ENCODE measurements at places on chromosomes 2 and 18.

- no peak for DNase-seq
These were observed 4.9 kb downstream of the CCT7 start for GRCh38 chr2:73238976-73239375.

- DNase-seq = peak; percentile 83
These were observed 709.5 kb upstream of the ACVR2A start for GRCh38 chr2:147135376-147135775.

GRCh38 chr18:23151414-23152099 is 16.3 kb downstream of the CABLES1 start:
- DNase-seq = no peak

- DNase-seq = peak; percentile 62
These were observed 330.2 kb upstream of the FANCL start for GRCh38 chr2:58571181-58571852.

GRCh38 chr18:56517196-56517595 is 121.2 kb downstream of the TXNL1 start:
- DNase-seq = no peak

GRCh38 chr2:121828281-121828731 is 72.9 kb downstream of the TSN start:
- peak; percentile 4 for DNase-seq

GRCh38 chr18:78810706-78811105 is 168.9 kb upstream of the SALL3 start:
- DNase-seq = no peak

- DNase-seq = no peak
These were observed 106.3 kb upstream of the CD302 start for GRCh38 chr2:159904127-159904958.

- no peak for DNase-seq
These were observed 71.9 kb downstream of the MOGAT1 start for GRCh38 chr2:222743251-222743812.

DNA sequence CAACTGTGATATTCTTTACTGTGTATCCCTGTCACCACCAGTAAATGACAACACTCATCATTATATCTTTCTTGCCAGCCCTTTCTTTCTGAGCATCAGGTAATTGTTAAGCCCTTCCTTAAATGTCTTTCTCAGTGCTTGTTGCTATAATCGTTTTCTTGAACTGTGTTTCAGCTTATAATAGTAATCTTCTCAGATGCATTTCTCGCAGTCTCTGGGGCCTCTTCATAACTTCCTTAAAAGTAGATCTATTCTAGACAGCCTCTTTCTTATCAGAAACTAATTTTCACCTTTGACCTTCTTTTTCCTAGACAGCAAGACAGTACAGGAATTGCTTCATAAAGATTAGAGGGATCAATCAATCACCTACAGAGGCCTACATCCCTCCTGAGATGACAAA is 648.1 kb downstream of the CPS1 start:
- DNase-seq = no peak

DNA sequence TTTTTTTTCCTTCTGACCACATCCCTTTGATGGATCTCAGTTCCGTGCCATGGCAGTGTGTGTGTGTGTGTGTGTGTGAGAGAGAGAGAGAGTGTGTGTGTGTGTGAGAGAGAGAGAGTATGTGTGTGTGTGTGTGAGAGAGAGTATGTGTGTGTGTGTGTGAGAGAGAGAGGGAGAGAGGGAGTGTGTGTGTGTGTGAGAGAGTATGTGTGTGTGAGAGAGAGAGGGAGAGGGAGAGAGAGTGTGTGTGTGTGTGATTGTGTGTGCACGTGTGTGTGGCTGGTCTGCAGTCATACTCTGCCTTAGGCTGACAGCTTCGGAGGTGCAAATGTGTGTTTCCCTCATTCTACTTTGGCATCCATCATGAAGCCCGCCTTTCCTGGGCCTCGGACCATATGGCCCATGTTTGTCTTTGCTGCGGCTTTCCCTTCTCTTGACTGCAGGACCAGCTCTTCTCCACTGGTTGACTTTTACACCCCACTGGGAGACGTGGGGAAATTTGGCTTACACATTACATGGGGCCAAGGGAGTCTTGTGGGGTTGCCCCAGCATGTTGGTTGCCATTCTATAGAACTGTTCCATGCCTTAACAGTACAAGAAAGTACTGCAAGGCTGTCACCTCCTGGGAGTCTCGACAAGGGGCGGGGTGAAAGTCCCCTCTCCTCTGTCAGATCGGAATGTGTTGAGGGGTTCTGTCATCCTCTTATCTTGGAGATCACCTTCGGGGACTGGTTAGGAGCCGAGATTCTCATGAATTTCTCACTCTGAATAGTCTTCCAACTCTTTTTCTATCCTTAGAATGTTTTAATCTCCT is 21.6 kb downstream of the TSN start:
- no peak for DNase-seq

DNA sequence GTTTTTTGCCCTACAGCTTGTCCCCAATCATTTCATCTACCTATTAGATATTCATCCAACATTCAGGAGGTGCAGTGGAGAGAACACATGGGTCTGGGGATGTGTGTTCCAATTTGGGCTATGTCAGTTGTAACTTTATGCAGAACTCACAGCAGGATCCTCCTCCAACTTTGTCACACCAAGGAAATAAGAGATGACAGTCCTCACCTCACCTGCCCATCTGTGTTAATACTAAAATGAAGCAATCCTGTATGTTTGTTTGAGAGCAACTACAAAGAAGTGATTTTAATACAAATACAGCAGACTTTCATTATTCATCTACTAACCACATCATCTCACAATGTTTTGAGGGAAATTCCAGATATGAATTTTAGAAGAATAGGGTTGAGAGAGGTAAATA is 126.7 kb downstream of the ARHGAP15 start:
- DNase-seq = no peak

DNA sequence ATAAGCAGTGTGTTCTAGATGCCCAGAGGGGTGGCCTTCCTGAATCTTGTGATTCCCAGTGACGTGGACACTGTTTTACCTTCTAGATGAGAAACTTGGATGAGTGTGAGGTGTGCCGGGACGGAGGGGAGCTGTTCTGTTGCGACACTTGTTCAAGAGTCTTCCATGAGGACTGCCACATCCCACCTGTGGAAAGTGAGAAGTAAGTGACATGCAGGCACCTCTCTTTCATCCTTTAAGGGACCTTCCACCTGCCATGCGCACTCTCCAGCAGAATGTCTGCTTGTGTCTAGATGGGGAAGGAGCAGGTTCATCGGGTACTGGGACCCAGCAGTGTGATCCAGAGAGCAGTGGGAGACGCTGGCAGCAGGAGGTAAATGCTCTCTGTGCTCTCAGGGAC is 16.0 kb upstream of the SP100 start:
- DNase-seq = no peak

DNA sequence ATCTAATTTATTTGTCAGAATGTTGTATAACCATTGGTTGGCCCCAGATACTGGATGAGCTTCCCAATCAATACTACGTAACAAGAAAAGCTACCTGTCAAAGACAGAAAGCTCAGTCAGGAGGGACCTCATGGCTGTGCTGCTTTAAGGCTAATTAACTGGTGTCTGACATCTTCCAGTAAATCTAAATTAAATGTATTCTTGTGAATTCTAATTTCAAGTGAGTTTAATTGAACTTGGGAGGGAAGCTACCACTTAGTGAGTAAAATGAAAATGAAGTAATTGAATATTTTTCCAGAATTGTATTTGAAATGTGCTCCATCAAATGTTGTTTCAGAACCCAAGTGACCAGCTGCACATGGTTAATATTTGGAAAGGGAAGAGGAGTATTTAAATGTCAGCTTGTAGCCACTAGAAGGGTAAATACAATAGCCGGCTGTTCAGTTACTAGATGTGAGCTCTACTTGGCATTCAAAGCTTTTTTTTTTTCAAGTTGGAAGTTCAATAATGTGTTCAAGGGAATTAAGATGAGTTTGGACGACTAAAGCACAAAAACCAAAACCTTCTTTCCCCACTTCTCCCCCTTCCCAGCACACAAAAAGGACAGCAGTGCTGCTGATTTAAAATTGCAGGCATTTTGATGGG is 62.0 kb downstream of the GPR39 start:
- DNase-seq = no peak

DNA sequence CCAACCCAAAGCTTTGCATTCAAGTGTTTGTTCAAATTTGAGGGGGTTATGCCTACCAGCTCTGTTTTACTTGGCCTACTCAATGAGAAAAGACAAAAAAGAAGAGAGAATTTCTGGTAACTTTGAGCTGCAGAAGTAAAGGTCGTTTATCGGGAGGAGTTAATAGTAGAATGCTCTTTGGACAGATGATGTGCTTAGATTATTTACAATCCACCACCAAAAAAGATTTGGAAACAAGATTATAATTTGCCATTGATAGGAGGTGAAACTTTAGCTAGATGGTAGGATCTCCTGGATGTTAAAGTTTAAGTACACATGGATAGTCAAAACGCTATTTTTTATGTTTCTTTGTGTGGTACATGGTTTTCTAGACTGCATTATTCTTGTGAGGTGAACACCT is 24.9 kb upstream of the CPS1 start:
- DNase-seq = no peak

DNA sequence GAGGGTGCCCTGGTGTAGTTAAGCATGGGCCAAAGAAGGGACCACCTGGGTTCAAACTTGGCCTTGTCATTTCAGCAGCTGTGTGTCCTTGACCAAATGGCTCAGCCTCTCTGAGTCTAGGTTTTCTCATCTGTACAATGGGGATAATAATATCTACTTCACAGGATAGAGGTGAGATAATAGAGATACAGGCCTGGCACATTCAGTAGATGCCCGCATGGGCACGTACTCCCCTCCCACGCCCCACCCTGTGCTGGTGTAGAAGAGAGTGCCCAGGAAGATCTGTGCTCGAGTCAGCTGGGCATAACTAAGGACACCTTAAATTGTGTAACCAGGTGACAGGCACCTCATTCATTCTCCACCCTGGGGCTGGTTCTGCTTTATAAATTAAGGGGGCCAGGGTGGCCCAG is 8.4 kb upstream of the TMEM185B start:
- DNase-seq = no peak

DNA sequence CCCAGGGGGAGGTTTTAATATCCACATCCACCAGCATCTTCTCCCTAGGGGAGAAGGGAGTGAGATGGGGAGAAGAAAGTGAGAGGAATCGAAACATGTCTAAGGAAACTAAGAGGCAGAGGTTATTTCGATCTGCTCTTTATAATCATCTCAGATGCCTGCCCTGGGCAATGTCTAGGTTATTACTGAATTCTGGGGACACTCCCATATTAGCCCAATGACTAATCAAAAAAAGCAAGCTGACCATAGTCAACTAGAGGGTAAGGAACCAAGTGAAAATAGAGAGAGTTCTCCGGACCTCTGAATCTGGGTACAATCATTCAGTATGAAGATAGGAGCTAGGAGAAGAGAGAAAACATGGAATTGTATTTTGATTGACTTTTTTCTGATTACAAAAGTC is 56.7 kb upstream of the EML4 start:
- DNase-seq = no peak

GRCh38 chr2:12161085-12161484 is 414.7 kb downstream of the LPIN1 start:
- DNase-seq = no peak

- no peak for DNase-seq
These were observed 156.1 kb upstream of the APCDD1 start for GRCh38 chr18:10298346-10298745.

DNA sequence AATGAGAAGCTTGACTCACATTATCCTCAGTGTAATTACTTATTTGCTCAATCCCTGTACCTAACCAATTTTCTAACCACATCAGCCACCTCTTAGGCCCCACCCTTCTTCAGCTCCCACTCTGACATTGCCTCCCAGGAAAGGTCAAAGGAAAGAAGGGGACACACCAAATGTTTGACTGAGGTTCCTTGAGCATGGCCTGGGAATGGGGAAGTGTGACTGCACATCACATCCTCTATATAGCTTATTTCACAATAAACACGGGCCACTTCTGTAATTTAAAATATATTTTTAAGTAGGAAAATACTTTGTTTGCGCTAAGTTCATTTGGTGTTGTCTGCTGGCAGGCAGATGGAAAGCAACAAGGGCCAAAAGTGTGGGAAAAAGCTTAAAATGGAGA is 3.0 kb upstream of the FIGLA start:
- DNase-seq = no peak

DNA sequence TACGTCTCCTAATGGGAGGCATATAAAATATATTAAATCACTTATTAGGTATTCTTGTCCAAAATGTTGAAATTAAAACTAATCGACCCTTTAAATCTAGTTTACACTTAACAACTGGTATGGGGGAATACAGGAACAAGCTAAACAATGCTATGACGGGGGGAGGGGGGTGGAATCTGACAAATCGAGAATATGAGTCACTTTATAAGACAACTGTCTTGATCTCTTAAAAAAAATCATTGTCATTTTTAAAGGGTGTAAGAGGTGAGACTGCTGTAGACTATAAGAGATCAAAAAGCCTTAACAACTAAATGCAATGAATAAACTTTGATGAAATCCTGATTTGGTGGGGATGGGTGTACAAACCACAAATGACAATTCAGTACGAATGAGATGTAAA is 6.0 kb downstream of the MAP3K2 start:
- no peak for DNase-seq

GRCh38 chr2:151782378-151783132 is 45.7 kb downstream of the ARL5A start:
- DNase-seq = no peak

GRCh38 chr2:3952866-3953516 is 249.6 kb downstream of the DCDC2C start:
- DNase-seq = no peak

DNA sequence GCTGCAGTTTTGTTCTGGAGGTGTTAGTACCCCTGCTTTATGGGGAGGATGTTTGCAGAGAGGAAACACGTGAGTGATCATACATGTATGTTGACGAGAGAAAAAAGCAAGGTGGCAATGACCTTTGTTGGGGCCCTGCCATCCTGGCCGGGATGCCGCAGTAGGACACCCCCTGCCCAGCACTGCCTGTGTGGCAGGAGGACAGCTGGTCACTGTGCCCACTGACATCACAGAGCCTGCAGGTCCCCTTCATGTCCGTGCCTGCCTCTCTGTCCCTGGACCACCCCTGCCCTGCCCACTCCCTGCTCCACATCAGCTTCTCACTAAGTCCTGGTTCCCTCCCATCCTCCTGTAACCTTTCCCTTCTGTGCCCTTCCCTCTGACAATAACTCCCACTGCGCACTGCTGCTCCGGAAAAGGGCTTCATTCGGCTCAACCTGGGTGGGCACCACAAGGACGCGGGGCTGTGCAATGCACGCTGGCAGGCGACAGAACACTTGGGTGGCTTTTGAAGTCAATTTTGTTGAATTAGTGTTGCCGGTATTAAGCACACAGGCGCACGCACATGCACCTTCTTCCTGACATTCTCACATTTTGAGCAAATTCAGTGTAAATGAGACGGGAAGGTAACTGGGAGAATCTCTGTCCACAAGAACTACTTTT is 51.5 kb upstream of the TWIST2 start:
- DNase-seq = no peak

DNA sequence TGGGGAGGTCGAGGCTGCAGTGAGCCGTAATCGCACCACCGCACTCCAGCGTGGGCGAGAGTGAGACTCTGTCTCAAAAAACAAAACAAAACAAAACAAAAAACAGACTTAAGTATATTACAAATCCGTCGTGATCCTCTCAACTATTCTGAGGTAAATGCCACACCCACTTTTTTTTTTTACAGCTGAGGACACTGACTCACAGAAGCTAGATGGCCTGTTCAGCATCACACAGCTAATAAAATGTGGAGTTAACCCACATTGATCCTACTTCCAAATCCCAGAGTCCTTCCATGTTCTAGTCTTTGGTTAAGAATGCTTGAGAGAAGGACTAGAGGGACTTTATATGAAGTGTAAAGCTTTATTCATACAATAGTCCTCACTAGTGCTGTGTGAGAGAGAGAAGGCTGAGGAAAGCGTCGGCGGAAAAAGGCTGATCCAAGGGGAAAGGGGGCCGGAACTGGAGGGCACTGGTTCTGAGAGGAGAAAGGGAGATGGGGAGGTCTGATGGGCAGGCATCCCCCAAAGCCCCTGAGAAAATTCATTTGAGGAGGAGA is 627 bp downstream of the RNF25 start:
- no peak for DNase-seq

Measured in COR-L47 (cell line).